ENCODE measurements at places on chromosomes 7 and 10.

DNA sequence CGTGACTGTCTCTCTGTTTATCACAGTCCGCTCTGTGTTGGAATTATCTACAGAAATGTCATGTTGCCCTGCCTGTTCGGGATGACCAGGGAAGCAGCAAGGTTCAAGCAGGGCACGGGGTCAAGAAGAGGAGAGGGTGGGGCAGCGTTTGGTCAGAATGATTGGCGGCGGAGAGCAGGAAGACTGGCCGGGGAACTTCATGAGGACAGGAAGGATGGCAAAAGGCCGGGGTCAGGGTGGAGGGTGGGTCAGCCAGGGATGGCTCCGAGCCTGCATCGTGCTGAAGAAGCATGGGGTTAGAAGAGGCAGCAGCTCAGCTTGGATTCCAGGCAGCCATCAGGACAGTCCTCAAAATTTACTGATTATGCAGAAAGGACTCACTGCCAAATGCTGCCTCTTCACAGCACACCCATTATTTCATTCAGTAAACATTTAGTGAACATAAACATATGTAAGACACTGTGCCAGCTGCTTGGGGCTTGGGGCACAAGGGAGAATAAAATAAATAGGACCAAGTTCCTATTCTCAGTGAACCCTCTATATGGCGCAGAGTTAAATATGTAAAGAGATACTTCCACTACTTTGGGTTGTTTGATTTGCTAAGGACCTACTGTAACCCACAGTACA lies 42.8 kb downstream of the WNT2 start:
- DNase-seq: no peak

- no peak for DNase-seq
Observed at GRCh38 chr10:62052276-62052675, 150.8 kb downstream of the ARID5B start.

- DNase-seq: no peak
Observed at GRCh38 chr10:116907245-116907987, 58.1 kb downstream of the ENO4 start.

- no peak for DNase-seq
Observed at GRCh38 chr7:101119876-101120275, 7.0 kb upstream of the SERPINE1 start.

DNA sequence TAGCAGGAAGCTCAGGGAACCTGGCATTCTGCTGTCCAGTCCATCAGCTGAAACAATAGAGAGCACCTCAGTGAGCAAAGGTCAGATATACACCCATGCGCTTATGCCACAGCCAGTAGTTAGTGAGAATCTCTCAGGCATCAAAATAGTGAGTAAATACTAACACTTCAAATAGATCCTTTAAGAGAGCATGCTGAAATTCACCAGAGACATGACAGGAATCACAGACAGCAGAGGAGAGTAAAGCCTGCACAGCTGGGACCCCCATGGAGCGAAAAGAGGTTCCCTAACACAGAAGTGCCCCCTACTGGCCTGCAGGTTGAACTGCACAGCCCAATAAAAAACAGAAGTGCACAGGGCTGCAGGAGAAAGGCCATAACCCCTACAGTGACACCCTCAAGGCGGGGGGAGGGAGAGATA lies 57.6 kb upstream of the ANTXRL start:
- DNase-seq: no peak

- DNase-seq: no peak
Observed at GRCh38 chr10:61063901-61064300, 119.9 kb upstream of the RHOBTB1 start.

GRCh38 chr7:155799514-155799913 lies 12.7 kb downstream of the SHH start:
- DNase-seq: no peak

GRCh38 chr7:45670717-45671116 lies 96.5 kb downstream of the ADCY1 start:
- no peak for DNase-seq

- DNase-seq: no peak
Observed at GRCh38 chr7:45036796-45037195, 36.8 kb downstream of the CCM2 start.

- DNase-seq: no peak
Observed at GRCh38 chr7:17236603-17237002, 61.8 kb upstream of the AHR start.

- DNase-seq: no peak
Observed at GRCh38 chr10:36424502-36424901, 700.9 kb upstream of the ANKRD30A start.

DNA sequence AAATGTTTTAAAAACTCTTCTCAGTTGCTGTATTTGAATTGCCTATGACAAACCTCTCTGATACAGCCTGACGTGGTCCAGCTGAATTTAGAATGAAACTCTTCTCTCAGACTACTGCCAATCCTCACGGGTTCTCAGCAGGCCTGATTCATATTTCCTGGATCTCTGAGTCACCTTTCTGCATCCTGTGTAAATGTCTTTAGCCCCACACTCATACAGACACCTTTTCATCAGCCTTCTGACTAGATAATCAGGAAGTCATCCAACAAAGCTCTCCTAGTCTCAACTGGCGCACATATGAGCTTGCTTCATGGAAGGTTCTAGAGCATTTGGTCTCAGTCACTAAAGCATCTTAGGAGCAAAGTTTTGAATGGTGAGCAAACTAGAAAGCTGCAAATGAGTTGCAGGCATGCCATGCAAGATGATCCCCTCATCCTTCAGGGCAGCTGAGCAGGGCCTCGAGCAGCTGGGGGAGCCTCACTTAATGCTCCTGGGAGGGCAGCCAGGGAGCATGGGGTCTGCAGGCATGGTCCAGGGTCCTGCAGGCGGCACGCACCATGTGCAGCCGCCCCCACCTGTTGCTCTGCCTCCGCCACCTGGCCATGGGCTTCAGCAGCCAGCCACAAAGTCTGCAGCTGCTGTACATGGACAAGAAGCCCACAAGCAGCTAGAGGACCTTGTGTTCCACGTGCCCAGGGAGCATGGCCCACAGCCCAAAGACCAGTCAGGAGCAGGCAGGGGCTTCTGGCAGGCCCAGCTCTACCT lies 182.8 kb downstream of the ARHGAP12 start:
- no peak for DNase-seq

DNA sequence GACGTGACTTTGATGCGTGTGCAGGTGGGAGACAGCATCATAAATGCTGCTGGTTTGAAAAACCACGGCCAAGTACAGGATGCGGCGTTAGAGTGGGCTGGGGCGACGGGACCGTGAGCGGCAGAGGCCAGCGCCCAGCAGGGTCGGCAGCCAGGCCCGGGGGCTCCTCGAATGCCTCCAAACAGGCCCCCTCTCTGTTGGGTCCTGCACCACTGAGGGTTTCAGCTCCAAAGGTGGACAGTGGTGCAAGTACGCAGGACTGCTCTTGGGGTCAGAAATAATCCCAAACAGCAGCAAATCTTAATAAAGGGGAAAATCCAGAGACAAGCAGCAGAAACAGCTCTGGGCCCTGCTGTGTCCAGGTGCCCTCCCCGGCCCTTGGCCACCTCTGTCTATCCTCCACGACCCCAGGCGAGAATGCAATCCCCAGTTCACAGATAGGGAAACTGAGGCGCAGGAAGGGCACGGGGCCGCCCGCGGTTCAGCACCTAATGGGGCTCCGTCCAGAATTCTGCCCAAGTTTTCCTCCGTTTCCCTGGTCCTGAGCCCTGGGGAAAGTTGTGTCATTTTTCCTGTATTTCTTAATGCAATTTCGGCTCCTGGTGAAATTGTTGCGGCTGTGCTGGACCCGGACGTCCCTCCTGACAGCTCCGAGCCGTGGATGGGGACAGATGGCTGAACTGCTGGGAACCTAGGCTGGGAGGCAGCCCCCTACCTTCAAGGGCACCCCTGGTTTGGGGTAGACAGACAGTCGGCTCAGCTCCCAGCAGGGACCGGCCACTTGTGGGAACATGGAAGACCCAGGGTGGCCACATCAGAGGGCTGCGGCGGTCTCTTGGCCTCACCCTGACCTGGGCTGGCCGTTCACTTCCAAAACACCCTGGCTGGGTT lies 97.4 kb downstream of the FOXL3 start:
- DNase-seq: no peak

DNA sequence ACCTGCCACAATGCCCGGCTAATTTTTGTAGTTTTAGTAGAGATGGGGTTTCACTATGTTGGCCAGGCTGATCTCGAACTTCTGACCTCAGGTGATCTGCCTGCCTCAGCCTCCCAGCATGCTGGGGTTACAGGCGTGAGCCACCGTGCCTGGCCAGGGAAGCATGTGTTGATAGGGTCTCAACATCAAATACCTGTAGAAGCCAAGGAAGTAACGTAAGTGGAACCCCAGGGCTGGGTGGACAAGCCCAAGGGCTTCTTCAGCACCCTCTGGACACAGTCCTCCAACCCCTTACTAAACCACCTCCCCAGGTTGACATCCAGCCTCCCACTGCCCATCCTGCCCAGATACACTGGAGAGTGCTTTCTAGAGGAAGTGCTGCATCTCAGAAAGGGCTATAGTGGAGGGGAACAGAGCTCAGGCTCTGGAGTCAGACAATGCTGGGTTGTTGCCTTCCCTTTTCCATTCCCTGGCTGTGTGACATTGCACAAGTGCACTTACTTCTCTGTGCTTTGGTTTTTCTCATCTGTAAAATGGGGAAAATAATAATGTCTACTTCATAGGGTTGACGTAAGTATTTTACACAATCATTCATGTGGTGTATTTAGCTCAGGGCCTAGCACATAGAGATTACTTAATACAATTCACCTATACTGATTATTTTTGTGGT lies 73.9 kb upstream of the KAT6B start:
- DNase-seq: no peak

GRCh38 chr10:95305606-95306317 lies 15.0 kb upstream of the PDLIM1 start:
- DNase-seq: no peak

- no peak for DNase-seq
Observed at GRCh38 chr10:114278140-114278883, 39.3 kb downstream of the VWA2 start.

DNA sequence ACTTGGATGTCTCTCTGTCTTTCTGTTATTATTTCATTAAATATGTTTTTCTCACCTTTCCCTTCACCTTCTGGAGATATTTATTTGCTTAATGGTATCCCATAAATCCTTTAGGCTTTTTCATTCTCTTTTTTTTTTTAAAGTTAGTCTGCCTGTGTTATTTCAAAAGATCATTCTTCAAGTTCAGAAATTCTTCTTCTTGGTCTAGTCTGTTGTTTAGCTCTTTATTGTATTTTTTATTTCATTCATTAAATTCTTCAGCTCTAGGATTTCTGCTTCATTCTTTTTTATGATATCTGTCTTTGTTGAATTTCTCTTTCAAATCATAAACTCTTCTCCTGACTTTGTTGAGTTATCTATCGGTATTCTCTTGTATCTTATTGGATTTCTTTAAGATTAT lies 312.1 kb upstream of the KAT6B start:
- no peak for DNase-seq

DNA sequence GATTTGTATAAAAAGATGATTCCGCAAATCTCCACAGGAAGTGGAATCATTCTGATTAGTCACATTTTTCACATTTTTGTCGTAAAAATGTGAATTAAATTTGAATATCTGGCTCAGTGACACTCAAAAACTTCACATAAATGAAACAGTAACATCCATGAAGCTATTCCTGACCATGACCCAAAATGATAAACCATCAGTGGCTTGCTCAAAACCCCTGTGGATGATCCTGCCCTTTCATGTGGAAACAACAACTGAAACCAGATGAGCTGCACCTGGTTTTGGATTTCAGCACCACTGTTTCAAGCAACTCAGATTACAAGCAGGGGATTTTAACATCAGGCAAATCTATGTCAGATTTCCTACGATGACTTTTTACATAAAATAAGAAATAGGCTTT lies 80.3 kb downstream of the AMPH start:
- DNase-seq: no peak

GRCh38 chr7:97857544-97857943 lies 14.7 kb downstream of the ASNS start:
- no peak for DNase-seq

DNA sequence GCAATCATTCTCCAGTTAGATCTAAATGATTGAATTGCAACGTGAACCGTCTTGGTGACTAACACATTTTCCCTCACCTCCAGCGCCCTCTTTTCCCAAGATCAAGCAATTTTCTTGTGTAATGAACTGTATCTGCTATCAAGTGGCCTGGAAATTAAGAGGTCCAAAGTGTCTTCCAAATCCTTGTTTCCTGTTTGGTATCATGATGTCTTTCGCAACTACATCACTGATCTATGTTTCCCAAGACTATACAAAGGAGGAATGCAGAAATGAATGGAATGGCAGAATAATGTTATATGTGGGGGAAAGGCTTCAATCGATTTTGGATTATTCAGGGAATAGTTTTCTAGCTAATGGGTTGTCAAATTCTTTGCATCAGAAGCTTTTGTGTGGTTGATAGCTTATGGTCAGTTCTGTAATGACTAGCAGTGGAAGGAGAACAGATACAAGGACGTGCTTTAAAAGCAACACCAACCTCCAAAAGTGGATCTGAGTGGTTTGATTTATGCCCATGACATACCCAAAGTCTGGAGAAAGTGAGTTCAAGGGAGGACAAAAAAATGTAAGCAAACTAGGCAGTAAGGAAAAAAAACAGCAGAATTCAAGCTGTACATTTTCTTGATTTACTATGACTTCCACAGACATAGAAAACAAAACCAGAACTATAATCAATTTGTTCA lies 14.6 kb upstream of the ZEB1 start:
- DNase-seq: no peak

All from stimulated activated CD8-positive, alpha-beta memory T cell treated with anti-CD3 and anti-CD28 coated beads, Interleukin-4, amount 100 ng/mL, for 1 hour (primary cell).